ENCODE measurements at places on chromosomes 1 and 21.

- no peak for DNase-seq
Observed at GRCh38 chr21:42855937-42856335, 23.4 kb downstream of the WDR4 start.

- no peak for DNase-seq
Observed at GRCh38 chr1:172277275-172277674, 143.2 kb upstream of the C1orf105 start.

DNA sequence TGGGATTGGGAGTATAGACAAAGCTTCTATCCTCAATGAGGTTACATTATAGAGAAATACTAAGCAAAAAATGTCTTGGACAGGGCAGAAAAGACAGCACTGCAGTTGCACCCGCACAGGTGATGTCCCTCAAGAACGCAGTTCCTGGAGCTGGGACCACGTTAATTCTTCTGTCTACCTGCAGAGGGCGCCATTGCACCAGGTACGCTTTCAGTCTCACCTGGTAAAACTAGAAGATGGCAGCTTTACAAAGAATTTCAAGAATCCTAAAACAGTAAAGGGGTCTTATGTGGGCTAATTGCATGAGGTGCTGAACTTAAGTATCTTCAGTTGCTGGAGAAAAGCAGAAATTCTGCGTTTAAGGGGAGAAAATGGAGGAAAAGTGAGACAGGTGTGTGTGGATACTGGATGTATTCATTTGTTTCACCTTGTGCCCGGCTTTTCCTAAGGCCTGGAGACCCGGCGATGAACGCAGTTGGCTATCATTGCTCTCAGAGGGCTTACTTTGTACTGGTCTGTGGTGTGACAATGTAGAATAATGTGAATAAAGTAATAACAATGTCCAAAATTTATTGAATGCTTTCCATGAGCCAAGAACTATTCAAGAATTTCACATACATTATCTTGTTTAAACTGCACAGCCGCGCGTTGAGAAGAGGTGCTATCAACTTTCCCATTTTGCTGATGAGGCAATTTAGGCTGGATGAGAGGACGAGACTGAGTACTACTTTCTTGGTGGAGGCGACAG, 276.3 kb upstream of the GREM2 start:
- no peak for DNase-seq

GRCh38 chr1:212678456-212679410, 20.9 kb downstream of the BATF3 start:
- no peak for DNase-seq

DNA sequence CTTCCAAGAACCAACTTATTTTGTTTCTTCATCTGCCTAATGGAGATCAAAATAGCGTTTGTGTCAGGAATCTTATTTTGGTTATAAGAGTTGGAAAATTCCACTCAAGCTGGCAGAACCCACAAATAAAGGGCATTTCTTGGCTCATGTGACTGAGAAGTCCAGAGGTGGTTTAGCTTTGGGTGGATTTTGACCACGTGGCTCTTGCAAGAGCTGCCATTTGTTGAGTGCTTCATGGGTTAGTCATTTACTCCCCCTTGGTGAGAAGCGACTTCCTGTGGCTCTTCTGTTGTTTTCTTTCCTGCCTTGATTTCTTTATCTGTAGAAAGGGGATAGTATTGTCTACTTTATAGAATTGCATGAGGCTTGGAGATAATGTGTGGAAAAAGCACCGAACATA, 9.5 kb upstream of the RNF186 start:
- no peak for DNase-seq

DNA sequence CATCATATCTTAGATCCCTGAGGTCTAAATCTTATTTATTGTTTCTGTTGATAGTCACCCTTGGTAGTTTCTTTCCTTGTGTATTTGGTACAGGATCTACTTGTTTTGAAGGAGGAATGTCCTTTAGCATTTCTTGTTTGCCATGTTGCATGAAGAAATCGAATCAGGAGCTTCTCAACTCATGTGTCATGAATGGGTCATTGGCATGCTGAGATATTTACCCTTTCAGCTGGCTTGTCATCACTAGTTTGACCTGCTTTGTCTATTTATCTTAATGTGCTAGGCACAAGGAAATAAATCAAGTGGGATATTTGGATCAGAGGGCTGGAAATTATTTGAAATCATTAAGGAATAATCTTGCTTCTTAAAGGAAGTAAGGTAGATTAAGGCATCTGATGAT, 23.8 kb downstream of the THEM4 start:
- DNase-seq, result no peak

GRCh38 chr1:110595353-110595710, 10.8 kb downstream of the KCNA2 start:
- no peak for DNase-seq

DNA sequence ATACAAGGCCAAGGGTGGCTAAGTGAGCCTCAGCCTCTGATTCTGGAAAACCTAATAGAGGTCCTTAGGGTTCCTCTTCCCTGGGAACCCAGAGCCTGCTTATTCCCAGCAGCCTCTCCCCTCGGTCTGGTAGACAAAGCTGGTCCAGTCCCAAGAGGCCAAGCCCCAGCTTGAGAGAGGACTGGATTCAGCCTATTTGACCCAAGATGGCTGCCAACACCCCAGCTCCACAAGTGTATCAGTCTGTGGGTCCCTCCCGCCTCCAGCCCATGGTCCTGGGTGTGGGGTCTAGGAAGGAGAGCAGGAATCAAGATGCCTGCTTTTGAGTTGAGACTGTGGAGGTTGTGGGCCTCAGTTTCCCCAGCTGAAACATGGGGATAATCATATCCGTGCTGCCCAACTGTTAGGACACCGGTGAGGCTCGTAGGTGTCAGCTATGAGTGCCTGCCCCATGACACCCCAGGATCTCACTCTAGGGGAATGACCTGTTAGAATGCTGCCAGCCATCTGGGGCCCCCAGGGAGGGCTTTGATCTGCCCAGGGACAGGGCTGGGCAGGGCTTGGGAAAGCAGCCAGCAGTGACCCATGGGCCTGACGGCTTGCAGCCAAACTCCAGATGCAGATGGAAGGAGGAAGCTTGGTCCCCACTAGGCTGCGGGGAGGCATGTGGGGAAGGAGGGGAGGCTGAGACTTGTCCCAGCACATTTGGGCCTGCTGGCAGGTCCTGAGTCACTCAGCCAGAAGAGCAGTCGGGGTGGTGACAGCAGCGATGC, 45.4 kb downstream of the NUAK2 start:
- peak; percentile 45 for DNase-seq

GRCh38 chr21:37365517-37366481, 774 bp upstream of the DYRK1A start:
- peak; percentile 30 for DNase-seq

DNA sequence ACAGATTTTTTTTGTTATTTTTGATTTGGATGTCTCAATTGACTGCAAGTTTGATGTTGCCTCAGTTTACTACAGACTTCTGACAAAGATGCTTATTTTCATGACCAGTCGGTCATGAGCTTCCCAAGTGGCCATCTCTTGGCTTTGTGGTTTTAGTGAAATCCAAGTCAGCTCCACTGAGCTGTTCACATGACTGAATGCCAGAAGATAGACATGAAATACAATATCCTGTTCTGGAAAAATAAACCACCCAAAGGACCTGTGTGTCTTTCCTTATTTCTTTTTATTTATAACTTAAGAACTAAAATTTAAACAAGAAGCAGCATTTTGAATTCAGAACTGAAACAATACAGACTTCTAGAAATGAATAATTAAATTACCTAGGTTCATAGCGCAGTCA, 89.3 kb downstream of the HMCN1 start:
- DNase-seq, result no peak

GRCh38 chr1:21105807-21106206, 70.9 kb downstream of the EIF4G3 start:
- DNase-seq, result no peak

DNA sequence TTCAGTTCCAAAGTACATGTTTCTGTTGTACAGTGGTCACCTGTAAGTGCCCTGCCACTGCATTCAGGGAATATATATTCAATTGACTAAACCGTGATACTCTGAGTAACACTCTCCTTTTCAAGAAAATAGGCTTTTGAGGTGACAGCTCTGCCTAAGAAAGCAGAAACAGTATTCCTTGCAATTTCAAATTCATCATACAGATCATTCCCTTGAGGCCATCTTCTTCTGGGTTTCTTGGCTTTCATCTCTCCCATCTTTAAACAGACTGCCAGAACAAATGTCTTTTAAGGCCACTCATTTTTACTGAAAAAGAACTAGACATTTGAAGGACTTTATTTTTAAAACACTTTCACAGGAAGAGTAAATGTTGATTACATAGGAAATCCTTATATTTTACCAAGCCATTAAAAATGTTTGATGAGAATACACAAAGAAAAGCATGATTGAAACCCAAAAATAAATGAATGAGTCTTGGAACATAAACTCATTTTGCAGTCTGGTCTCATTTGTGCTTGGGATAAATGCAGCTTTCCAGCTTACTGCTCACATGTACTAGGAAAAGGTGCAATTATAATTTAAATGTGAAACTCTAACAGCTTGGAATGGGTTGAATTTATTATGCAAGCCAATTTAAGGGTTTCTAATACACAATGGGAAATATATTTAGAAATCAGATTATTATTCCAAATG, 34.7 kb downstream of the PLPPR5 start:
- no peak for DNase-seq

DNA sequence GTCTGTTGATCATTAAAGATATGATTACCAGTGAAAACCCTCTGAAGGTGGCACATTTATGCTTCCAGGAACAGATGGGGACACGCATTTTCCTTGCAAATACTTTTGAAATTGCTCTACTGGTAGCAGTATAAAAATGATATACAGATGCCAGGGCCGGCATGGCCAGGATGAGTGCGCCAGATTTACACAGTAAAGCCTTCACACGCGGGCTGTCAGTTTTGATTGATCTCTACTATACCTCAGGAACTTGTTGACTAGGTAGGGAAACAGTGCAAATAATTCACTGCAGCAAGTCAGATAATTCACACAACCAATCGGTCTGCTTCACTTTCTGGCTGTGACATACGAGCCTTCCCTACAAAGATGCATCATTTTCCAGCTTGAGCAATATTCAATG, 123.2 kb upstream of the BARHL2 start:
- no peak for DNase-seq

DNA sequence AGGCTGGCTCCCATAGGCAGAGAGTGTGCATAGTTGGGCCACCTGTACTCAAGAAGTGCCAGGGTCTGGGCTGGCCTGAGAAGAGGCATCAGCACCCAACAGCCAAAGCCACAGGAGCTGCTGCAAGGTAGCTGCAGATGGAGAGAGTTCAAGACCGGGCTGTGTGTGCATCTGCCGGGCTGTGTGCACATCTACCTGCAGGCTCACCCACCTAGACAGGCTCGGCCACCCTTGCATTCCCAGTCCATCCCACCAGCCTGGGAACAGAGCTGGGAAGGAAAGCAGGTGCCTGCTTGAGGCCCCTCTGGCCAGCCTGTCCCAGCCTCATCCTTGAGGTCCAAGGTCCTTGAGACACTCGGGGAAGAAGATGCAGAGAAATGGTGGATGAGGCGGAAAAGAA, 194.4 kb upstream of the AJAP1 start:
- no peak for DNase-seq

DNA sequence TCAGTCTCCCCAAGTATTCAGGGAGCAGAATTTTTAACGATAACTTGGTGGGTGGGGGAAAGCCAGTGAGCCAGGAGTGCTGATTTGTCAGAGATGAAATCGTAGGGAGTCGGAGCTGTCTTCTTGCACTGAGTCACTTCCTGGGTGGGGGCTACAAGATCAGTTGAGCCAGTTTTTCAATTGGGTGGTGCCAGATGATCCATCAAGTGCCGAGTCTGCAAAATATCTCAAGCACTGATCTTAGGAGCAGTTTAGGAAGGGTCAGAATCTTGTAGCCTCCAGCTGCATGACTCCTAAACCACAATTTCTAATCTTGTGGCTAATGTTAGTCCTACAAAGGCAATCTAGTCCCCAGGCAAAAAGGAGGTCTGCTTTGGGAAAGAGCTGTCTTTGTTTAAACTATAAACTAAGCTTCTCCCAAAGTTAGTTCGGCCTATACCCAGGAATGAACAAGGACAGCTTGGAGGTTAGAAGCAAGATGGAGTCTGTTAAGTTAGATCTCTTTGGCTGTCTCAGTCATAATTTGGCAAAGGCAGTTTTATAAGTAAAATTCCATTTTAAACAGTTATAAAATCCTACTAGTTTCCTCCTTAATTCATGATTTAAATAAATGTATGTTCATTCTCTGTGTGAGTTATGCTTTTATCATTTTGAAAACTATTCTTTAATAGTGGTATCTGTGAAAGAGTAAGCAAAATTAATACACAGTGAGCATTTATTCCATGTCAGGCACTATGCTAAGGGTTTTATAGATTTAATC, 51.7 kb downstream of the SLC16A1 start:
- DNase-seq, result no peak

DNA sequence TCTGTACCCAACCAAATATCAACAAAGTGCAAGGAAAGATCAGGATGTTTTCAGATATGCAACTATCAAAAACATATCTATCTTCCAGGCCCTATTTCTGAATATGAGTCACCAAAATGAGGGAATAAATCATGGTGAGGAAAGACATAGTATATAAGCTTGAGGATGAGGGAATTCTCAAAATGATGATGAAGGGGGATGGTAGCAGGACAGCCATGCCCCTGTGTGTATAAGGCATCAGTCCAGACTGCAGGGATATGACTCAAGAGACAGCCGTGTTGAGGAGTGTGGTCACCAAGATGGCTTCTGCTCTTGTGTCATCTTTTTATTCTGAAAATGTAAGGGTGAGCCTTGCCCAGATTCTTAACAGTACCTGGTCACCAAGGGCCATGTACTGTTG, 4.4 kb upstream of the WDR64 start:
- no peak for DNase-seq

DNA sequence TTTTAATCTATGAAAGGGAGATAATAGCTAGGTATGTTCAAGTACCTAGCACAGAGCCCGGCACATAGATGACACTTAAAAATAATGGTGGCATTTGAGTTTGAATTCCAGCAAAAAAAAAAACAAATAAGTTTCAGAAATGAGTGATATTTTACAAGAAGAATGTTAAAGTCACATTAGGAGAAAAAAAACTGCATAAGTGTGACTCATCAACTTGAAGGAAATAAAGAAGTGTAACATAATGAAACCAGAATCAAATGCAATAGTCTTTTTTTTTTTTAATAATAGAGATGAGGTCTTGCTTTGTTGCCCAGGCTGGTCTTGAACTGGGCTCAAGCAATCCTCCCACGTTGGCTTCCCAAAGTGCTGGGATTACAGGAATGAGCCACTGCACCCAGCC, 17.1 kb downstream of the DNASE2B start:
- DNase-seq, result no peak

DNA sequence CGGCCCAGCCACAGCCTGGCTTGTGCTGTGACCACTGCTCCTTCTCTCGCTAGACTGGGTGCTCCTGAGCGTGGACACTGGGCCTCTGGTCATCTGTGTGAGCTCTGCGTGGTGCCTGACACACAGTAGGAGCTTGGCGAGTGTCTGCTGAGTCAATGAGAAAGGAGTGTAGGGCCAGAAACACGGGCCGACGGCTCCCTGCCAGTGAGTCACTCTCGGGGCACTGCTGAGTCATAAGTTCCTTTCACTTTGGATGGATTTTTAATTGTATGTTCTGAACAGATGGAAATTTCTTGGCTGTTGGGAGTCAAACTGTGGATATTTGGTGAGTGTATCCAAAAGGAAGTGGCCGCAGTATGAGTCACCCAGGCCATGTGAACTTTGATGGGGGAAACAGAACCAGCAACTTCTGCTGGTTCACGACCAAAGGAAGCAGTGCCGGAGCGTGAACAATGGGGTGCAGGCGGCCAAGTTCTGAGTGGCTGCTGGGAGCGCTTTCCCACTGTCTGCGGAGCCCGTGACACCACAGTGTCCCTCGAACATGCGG, 41.0 kb upstream of the COL18A1 start:
- DNase-seq, result peak; percentile 31
